ENCODE measurements at places on chromosomes 5 and 9.

DNA sequence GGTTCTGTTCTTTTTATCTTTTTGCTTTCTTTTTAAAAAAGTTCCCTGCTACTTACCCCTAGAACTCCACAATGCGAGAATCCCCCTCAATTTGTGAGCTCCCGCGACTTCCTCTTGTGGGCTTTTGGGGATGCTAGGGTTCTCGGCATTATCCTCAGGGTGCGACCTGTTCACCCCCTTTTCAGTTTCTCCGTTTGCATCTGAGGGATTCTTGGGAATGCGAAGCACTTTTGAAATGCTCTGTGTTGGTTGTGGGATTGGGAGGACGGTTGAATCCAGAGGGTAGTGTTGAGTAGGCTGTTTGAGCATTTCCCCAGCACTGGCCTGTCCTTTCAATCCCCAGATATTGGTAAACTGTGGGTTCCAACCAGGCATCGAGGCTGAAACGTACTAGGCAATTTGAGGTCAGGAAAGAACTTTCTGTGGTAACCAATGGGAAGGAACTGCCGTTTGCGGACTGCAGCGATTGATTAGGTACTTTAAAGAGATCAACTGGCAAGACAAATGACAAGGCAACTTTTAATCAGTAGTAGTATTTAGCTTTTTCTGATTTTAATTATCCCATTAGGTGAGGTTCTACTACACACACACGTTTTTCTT is 415 bp downstream of the XRCC4 start:
- no peak for DNase-seq

GRCh38 chr9:76116913-76117312 is 226.4 kb downstream of the PCSK5 start:
- DNase-seq, result no peak

DNA sequence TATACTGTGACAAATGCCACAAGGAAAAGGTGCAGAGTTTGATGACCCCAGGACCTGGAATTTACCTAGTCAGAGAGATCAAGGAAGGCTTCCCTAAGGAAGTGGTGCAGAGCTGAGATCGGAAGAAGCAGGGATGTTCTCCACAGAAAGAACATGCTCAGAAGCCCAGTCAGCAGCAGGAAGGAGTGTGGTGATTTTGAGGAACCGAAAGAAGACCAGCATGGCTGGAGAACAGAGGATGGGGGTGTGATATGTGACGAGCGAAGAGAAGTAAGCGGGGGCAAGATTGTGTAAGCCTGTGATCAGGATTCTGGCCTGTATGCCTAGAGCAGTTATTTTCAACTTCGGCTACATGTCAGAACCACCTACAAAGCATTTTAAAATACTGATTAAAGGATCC is 18.7 kb upstream of the PIK3R1 start:
- DNase-seq, result no peak

DNA sequence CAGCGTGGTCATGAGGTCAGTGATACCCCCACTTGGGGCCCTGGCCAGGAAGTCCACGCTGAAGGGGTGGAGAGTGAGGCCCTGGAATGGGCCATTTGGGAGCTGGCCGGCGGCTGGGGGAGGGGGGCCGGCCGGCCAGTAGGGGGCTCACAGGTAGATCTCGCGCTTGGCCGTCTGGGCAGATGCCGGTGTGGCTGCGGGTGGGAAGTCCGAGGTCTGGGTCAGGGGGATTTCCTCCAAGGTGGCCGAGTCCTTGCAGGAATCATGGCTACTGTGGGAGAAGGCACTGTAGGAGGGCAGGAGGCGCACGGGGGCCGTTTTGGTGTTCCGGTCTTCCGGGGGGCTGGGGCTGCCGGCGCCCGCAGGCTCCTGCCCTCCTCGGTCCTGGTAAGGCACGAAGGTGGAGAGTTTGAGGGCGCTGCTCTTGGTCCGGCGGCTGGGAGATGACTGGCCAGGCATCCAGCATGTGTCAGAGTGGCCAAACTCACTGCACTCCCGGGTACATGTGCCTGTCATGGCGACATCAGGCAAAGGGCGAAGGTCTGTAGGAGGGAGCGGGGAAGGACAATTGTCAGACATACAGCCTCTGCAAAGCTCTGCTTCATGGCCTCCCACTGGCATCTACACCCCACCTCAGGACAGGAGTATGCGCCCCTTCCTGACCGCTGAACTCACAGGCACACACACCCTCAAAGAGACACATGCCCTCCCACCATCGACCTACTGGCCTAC is 24.1 kb downstream of the PCDH1 start:
- no peak for DNase-seq

DNA sequence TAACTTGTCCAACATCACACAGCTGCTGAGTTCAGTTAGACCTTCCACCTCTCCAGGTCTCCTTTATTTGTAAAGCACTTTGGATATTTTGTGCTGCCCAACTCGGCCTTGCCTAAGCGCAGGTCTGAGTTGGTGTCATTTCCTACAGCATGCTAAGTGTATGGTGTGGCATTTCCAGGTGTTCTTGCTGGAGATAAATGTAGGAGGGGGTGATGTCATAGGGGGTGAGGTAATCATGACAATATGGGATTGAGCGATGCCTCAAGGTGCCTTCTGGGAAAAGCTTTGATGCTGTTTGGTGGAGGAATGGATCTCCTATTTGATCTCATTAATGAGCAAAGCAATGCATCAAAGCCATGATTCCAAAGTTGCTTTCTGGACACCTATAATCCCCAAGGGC is 32.3 kb upstream of the NEURL1B start:
- no peak for DNase-seq

- no peak for DNase-seq
These were observed 40.0 kb downstream of the AMBP start for GRCh38 chr9:114037961-114038723.

GRCh38 chr9:72092820-72093219 is 32.4 kb upstream of the C9orf57 start:
- DNase-seq, result no peak

DNA sequence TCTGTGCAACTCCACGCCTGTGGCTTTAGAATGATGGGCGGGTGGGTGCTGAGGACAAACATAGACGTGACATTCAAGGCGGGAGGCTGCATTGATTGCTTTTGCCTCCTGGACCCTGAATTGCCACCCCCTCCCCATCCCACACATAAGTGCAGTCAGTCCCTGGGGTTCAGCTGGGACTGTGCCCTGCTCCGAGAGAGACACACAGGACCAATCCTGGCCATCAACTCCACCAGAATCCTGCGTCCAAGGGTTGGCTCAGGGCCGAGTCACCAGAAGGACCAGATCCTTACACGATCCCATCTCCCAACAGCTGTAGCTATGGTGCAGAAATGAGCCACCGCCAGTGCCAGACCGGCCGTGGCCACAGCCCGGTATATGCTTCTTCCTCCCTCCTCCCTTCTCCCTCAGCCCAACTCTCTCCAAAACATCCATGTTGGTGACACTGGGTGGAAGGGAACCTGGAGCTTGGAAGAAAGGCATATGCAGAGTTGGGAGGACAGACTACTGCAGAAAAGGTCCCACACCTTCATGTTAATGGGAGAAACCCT is 27.4 kb downstream of the IRX2 start:
- DNase-seq, result no peak

DNA sequence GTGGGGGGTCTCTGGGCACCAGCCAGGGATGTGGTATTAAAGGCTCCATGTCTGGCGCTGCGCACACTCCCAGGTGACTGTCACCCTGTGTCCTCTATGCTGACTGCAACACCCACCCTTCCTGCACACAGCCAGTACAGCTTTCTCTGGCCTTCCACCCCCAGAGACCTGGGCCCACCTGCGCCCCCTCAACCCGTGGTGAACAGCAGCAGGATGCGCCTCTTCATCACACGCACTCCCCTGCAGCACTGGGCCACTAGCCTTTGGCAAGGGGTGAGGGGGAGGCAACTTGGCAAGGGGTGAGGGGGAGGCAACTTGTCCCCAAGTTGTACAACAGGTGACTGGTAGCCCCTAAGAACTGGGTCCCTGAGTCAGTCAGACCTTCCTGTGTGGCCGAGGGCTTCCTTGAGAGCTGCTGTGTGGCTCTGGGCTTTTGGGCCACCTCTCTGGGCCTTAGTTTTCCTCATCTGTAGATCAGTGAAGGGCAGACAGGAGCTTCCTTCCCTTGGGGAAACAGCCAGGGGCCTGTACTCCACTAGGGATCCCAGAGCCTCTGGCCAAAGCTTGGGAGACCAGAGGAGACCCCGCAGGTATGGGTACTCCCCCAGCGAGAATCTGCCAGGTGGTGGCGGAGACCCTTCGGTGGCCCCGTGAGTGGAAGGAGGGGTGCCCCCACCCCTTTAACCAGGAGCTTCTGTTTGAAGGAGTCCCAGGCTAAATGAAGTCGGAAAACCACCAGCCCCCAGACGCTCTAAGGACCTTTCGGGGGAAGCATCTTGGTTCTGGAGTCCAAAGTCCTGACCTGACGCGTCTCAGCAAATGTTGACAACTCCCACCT is 4.5 kb downstream of the CRAT start:
- DNase-seq, result no peak

DNA sequence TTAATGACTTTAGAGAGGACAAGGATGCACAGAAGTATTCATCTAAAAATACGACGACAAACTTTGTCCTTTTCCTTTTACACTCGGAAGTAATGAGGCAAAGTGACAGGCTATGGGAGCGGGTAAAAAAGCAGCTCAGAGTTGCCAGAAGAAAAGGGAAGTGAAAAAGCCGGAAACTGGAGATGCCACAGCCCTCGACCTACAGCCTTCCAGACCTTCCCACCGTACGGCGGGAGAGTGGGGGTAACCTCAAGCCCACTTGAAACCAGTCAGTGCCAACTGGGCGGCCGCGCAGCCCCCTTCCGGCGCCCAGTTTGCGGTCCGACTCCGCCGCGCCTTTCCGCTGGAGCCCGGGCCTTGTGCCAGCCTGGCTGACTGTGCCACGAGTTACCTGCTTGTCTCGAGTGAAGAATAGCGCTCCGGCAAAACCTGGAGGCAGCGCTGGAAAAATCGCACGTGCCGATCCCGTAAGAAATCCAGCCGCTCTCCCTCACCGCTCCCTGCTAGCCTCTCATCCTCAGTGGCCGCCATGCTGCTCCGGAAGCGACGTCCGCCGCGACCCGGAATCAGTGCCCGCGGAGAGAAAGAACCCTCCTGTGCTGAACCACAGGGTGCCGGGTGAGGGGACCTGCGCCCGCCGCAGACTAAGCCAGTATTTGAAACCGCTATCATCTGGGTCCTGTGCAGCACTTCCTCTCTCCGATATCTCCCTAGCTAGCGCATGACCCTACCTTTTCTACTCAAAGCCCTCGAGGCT is at the start of gene PGGT1B:
Gene PGGT1B, minus strand, starts transcription at position 557 of the 757 bp plus-strand sequence. Its CDS starts 26 bp downstream, at position 531.
- DNase-seq, result peak; percentile 85

- DNase-seq, result peak; percentile 47
These were observed 5.6 kb upstream of the PURA start for GRCh38 chr5:140108093-140109017.

DNA sequence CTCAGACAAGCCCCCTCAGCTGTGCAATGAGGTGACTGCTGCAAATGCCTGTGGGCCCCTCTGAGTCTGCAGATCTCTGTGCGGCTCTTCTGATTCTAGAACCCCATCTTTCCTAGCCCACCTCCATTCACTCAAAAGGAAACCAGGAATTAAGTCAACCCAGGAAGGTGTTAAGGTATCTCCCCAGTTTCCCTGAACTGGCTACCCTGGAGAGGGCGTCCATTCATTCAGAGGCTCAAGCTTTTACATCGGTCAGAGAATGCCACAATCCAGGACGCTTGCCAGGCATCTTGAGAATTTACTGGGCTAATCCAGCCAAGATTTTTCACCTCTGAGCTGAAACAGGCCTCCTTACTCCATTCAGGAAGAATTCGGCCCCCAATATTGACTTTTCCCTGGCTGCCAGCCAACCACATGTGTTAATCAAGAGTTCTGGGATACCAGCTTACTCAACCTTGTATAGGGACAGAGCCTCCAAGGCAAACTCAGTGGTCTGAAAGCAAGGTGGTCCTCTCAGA is 889 bp upstream of the ADAMTS12 start:
- no peak for DNase-seq

GRCh38 chr9:136982232-136983051 is at the start of gene LCNL1:
Gene LCNL1, plus strand, starts transcription at chr9:136982993. Its CDS starts 594 bp downstream, at chr9:136983587.
- no peak for DNase-seq

GRCh38 chr5:167783145-167783817 is 508.2 kb upstream of the WWC1 start:
- no peak for DNase-seq

- DNase-seq, result no peak
These were observed 721.2 kb upstream of the COX7C start for GRCh38 chr5:85896514-85896913.

DNA sequence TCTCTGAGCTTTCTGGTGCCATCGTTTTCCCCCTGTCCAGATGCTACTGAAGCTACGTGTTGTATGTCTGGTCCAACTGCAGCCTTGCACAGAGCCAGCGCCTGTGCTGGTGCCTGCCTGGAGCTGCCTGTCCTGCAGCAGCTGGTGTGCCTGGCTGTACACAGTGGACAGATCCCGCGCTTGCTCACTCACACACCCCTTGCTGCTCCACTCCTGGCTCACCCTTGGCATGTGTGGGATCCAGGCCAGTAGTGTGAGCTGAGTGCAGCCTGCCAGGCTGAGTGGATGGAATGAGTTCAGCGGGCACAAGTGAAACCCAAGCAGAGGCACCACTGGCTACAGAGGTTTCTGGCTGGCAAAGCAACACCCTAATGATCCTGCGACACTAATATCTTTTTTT is 40.4 kb downstream of the FER start:
- no peak for DNase-seq

GRCh38 chr5:166938071-166938470 is 1353.4 kb upstream of the WWC1 start:
- DNase-seq, result no peak

- no peak for DNase-seq
These were observed 171.9 kb downstream of the ZNF462 start for GRCh38 chr9:107034831-107035230.

DNA sequence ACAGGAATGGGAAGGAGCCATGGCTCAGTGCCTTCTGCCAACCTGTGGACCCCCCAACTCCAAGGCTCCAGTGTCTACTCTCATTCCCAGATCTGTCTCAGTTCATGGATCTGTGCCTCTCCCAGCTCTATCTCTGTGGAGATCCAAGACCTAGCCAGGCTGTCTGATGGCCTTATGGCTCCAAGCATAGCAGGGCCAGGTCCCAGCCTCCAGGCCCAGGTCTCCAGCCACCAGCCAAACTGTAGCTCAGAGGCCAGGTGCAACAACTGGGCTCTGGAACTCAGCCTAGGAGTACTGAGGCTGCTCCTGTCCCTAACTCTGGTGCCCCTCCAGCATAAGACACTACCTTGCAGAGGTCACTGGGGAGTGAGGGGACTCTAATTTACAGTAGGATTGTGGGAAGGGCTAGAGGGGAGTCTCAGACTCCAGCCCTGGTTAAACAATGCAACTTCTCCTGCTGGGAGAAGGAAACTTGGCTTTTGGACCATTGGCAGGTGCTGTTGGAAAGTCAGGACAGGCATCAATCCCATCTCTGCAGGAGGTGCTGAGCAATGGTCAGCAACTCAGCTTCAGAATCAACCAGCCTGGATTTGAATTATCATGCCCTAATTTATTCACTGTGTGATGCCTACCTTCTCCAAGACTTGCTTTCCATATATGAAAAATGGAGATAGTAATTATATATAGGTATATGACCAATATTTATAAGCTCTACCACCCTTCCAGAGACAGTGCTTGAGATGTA is 63.0 kb downstream of the PCDH1 start:
- no peak for DNase-seq

DNA sequence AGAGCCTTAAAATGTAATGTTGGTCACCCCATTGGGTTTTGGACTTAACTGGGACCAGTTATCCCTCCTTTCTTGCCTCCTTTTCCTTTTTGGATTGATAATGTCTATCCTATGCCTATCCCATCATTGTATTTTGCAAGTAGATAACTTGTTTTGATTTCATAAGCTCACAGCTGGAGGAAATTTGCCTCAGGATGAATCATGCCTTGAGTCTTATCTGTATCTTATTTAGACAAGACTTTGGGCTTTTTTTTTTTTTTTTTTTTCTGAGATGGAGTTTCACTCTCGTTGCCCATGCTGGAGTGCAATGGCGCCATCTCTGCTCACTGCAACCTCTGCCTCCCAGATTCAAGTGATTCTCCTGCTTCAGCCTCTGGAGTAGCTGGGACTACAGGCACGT is 443.3 kb downstream of the DNAH5 start:
- no peak for DNase-seq
